ENCODE measurements at places on chromosomes 5 and 9. TPM values are rescaled to one million over a fixed set of nuclear protein-coding genes. Genes with fewer than 3 reads are reported as not detected.

Gene ECM2
- total RNA-seq: 0.72 TPM

DNA sequence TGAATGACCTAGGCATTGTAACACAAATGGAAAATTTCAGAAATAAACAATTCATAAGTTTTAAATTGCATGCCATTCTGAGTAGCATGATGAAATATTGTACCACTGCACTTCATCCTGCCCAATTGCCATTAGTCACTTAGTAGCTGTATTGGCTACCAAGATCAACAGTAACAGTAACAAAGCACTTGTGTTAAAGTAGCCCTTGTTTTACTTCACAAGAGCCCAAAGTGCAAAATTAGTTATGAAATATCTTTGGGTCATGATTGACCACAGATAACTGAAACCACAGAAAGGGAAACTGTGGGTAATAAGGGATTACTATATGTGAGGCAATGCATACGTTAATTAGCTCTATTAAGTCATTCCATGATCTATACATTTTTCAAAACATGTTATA lies 33.3 kb upstream of the RORB start:
- no peak for DNase-seq

GRCh38 chr9:22278426-22278825 lies 168.2 kb upstream of the DMRTA1 start:
- DNase-seq: no peak

GRCh38 chr5:132505641-132506040 lies 15.1 kb upstream of the IRF1 start:
- DNase-seq: no peak
